Tibial nerve (tissue), 4 donors: ENCODE measurements at places on chromosomes 3 and 15.

DNA sequence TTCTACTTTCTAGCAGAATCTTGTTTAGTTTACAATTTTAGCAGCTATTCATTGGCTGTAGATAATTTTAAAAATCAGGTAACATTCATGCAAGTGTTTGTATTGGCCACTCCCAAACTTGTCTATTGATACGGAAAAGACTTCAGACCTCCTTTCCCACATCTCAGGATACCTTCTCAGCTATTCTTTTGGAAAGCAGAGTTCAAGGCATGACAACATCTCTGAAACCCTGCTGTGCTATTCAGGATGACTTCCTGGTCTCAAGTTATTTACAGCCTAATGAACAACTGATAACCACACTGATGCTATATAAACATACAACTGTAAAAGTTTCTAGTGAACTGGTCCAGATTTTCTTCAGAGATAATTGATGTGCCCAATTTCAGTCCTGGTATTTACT lies 55.8 kb downstream of the DZIP3 start:
- no peak for DNase-seq
- no peak overlapping the region for H3K4me3 ChIP-seq
- no peaks in the 10 kb centered on the region for H3K4me1 ChIP-seq

- no peak for DNase-seq
- H3K4me3 ChIP-seq = no peak overlapping the region
- H3K4me1 ChIP-seq = no peaks in the 10 kb centered on the region
- no peaks in the 10 kb centered on the region for H3K27me3 ChIP-seq
- H3K36me3 ChIP-seq = no peaks in the 10 kb centered on the region
Observed at GRCh38 chr15:90165659-90166489, 35.3 kb upstream of the SEMA4B start.

DNA sequence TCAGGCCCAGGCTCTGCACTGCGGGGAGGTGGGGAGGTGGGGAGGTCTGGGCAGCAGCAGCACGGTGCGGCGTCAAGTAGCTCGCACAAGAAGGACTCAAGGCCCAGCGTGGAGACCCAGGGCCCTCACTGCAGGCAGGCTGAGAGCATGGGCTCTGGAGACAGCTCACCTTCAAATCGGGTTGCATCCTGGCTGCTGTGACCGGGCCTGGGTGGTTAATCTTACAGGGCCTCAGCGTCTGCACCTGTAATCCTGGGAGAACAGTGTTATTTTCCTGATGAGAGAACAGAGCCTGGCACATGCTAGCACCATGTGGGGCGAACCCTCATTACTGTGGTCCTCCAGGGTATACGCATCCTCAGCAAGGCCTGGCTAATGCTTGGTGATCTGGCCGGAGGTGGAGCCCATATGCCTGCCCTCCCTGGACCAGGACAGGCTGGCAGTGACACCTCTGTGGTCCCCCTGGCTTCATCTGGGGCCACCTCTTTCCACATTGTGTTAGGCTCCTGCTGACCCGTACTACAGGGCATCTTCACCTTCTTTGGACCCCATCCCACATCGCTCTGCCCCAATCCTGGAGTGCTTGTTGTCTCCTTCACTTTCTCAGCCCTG lies 55.5 kb downstream of the RGMA start:
- H3K27me3 ChIP-seq = no peaks in the 10 kb centered on the region
- DNase-seq = no peak
- H3K36me3 ChIP-seq = no peaks in the 10 kb centered on the region
- no peak overlapping the region for H3K27ac ChIP-seq
- no peaks in the 10 kb centered on the region for H3K4me1 ChIP-seq

- DNase-seq = no peak
- no peak overlapping the region for H3K27ac ChIP-seq
- no peak overlapping the region for H3K4me3 ChIP-seq
- H3K27me3 ChIP-seq = no peaks in the 10 kb centered on the region
- H3K4me1 ChIP-seq = no peaks in the 10 kb centered on the region
Observed at GRCh38 chr3:111368056-111368455, 173.9 kb upstream of the CD96 start.

GRCh38 chr3:59809016-59809415 lies 759.2 kb upstream of the CFAP20DC start:
- H3K4me1 ChIP-seq = no peaks in the 10 kb centered on the region
- H3K27ac ChIP-seq = peak overlapping the region; percentile 38
- no peak overlapping the region for H3K4me3 ChIP-seq
- no peaks in the 10 kb centered on the region for H3K27me3 ChIP-seq

DNA sequence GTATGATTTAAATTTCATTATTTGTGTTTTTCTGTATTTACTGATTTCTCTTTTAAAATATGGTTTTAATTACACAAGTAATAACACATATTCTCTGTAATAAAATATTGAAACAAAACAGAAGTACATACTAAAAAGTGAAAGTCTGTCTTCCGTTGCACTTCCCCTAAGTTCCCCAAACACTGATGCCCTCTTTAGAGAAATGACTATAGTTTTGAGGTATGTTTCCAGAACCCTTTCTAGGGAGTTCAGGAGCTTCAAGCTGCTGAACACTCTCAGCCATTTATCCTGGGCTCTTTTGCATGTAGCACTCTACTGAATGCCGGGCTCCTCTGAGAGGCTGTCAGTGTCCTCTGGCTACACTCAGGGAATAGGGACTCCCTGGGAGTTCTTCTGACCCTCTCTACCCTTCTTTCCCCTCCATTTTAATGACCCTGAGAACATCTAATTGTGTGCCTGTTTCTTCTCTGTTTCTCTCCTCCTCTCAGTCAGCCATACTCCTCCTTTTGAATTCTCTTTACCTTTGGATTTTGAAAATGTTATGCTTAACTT lies 60.4 kb upstream of the KCNAB1 start:
- no peak overlapping the region for H3K4me3 ChIP-seq
- H3K4me1 ChIP-seq = no peaks in the 10 kb centered on the region
- H3K36me3 ChIP-seq = no peaks in the 10 kb centered on the region

DNA sequence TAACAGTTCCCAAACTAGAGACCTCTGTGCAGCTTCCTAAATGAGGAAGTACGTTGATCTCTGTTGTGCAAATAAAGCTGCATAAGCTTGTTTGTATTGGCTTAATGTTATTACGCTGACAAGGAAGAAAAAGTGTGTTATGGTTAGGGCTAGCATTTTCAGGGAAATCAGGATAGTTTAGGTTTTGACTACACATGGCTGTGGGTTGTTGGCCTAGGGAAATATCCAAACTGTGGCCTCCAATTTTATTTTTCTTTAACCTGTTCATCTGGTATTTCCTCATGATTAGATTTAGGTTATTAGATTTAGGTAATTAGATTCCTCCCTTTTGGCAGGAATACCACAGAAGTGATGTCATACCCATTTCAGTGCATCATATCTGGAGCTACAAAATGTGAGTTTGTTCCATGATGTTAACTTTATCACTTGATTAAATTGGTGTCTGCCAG lies 8.7 kb upstream of the MCCC1 start:
- H3K4me1 ChIP-seq = no peaks in the 10 kb centered on the region
- DNase-seq = no peak
- H3K4me3 ChIP-seq = no peak overlapping the region
- no peak overlapping the region for H3K27ac ChIP-seq
- H3K36me3 ChIP-seq = no peaks in the 10 kb centered on the region
- no peaks in the 10 kb centered on the region for H3K27me3 ChIP-seq

DNA sequence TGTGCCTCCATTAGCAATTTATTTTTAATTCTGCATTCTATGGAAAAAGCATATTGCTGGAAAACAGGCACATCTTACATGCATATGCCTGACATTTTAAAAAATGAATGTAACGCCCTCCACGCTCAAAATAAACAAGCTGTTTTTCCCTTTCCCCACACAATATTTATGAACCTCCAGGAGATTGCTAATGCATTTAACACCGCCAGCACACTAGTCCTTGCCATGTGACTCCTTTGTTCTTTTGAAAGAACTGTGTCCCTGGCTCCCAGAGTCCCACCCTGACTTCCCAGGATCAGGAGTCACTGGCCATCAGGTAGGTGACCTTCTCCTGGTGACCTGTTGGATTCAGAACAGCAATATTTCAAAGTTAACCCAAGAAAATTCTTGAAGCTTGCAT lies 571.2 kb upstream of the CFAP20DC start:
- no peaks in the 10 kb centered on the region for H3K27me3 ChIP-seq
- DNase-seq = no peak
- H3K36me3 ChIP-seq = no peaks in the 10 kb centered on the region
- H3K27ac ChIP-seq = no peak overlapping the region
- no peaks in the 10 kb centered on the region for H3K4me1 ChIP-seq

GRCh38 chr3:141262308-141262705 lies 30.7 kb downstream of the PXYLP1 start:
- no peak overlapping the region for H3K27ac ChIP-seq
- no peaks in the 10 kb centered on the region for H3K27me3 ChIP-seq
- H3K36me3 ChIP-seq = no peaks in the 10 kb centered on the region
- H3K4me1 ChIP-seq = no peaks in the 10 kb centered on the region
- no peak for DNase-seq
- H3K4me3 ChIP-seq = no peak overlapping the region

- no peak overlapping the region for H3K4me3 ChIP-seq
- H3K27ac ChIP-seq = no peak overlapping the region
- H3K4me1 ChIP-seq = no peaks in the 10 kb centered on the region
- H3K27me3 ChIP-seq = no peaks in the 10 kb centered on the region
- H3K36me3 ChIP-seq = no peaks in the 10 kb centered on the region
Observed at GRCh38 chr3:131279577-131279976, 102.0 kb upstream of the NUDT16 start.
